ENCODE measurements at places on chromosomes 7 and 10. TPM values are rescaled to one million over a fixed set of nuclear protein-coding genes. Genes with fewer than 3 reads are reported as not detected.

- DNase-seq = no peak
Observed at GRCh38 chr10:15857107-15857575, 3.2 kb downstream of the MINDY3 start.

Gene KAZALD1
- 23.5 TPM for polyA plus RNA-seq

Gene CYP3A5
- 1.0 TPM for polyA plus RNA-seq

GRCh38 chr7:157585113-157585861 is 248.5 kb downstream of the DNAJB6 start:
- no peak for DNase-seq

Gene CELF2
- polyA plus RNA-seq = 90.1 TPM

Gene LIPM
- not detected for polyA plus RNA-seq

Gene TUBB8
- polyA plus RNA-seq = not detected

Gene RALA
- 45.9 TPM for polyA plus RNA-seq

All from hindlimb muscle (tissue), 1 donor.